ENCODE measurements at places on chromosomes 6 and 20.

GRCh38 chr6:166744223-166745134 is 117.4 kb upstream of the RPS6KA2 start:
- DNase-seq: no peak

GRCh38 chr6:53679446-53679933 is 13.9 kb upstream of the KLHL31 start:
- peak; percentile 39 for DNase-seq

DNA sequence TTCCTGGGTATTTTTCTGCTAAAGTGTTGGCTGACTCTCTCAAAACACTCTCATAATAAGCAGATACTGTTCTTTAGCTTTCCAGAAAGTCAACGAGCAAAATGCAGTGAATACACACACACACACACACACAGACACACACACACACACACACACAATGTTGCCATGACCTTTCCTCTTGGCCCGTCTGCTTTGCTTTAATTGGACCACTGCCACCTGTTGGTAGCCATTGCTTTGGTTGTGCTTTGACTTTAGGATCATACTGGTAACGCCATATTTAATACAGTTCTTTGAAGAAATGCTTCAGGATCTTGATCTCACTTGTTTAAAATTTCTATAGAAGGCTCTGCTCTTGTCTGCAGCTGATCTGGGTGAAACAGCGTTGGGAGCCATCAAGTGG is 4.4 kb downstream of the FIG4 start:
- peak; percentile 7 for DNase-seq

DNA sequence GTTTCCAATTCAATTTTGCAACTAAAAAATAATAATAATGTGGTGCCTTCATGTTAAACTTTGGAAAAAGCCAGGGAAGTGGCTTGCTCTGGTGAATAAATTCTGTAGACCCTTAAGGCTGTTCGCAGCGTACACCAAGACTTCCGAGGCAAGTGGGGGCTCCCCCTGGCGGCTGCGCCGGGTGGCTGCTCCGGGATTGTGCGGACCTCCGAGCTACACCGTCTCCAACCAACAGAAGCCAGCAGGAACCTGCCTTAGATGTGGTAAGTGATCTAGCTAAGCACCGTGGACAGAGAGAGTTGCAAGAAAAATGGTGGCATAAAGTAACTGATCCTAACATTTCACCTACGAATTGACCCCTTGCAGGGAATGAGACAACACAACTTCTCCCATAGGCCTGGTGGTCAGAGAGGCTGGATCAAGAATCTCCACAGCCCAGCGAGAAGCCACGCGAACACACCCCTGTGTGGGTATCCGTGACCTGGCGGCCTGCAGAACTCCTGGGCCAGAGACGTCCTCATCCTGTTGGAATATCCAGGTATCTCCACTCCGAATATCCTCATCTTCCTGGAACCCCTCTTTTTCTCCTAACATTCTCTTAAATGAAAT is 69.6 kb downstream of the TBXT start:
- DNase-seq: peak; percentile 39

GRCh38 chr6:127886603-127887002 is 14.3 kb downstream of the THEMIS start:
- no peak for DNase-seq

- no peak for DNase-seq
Measured at GRCh38 chr6:20153194-20153593, 59.1 kb downstream of the MBOAT1 start.

GRCh38 chr20:45857882-45858216 is 435 bp downstream of the ZSWIM3 start:
- DNase-seq: no peak

GRCh38 chr20:32456869-32457478 is 98.8 kb downstream of the ASXL1 start:
- DNase-seq: peak; percentile 57

DNA sequence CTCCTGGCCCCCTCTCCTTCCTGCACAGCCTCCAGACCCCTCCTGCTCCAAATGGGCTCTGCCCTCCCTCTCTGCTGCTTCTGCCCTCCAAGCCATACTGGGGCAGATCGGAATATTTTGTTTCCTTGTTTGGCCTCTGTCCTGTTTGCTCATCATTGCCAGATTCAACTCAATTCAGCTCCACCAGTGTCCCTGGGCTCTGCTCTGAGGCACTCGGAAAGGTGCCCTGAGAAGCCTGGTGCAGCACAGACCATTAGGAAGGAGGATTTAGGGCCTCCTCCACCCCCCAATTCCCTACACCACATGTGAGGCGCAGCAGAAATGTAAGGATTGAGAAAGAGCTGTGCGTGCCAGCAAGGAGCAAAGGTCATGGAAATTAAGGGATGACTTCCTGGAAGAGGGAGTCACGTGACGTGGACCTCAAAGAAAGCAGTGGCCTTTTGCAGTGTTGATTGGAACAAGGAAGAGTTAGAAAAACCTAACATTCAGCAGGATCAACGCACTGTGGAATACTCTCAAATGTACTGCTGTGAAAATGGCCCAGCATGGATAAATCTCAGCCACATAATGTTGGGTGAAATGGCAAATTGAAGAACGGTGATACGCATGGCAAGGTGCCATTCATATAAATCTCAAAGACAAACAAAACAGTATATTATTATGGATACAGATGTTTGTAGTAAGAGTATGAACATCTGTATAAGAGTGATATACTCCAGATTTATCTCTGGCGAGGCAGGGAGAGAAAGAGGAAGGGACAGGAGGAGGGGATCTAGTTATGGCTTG is 229.5 kb upstream of the RNF24 start:
- no peak for DNase-seq

GRCh38 chr20:62751551-62752150 is 43.0 kb downstream of the NTSR1 start:
- DNase-seq: no peak

GRCh38 chr20:33310327-33310899 is 27.4 kb downstream of the BPIFB1 start:
- no peak for DNase-seq

- no peak for DNase-seq
Measured at GRCh38 chr6:116387374-116387773, 16.6 kb downstream of the DSE start.

DNA sequence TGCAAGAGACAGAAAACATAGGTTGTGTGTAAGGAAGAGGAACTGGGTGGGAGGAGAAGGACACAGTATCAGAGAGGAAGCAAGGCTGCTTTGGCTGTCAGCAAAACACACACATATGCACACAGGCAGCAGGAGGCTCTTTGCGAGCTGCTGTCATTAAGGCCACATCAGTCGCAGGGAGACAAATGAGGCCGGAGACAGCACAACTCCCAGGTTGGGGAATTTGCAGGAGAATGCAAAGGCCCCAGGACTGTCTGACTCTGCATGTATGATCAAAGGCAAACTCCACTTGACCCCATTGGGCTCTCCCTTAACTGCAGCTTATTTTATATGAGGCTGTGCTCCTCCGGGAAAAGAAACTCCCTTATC is 35.3 kb downstream of the METTL24 start:
- no peak for DNase-seq

GRCh38 chr6:36753671-36754405 is 56.2 kb downstream of the RAB44 start:
- no peak for DNase-seq

DNA sequence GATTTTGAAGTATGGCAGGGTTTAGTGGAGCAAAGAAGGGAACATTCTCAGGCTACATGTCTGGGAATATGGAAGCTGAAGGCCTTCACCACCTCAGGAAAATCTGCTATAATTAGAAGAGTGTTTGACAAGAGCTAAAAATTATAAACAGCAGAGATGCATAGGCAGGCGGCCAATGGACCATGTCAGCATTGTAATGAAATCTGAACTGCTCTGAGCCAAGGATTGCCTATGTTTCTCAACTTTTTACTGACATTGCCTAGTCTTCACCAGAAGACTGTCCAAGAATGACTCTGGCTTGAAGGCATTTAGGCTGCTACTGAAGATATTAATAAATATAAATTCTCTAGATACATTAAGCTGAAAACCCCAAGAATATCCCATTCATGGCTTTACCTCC is 84.1 kb downstream of the C6orf52 start:
- no peak for DNase-seq

DNA sequence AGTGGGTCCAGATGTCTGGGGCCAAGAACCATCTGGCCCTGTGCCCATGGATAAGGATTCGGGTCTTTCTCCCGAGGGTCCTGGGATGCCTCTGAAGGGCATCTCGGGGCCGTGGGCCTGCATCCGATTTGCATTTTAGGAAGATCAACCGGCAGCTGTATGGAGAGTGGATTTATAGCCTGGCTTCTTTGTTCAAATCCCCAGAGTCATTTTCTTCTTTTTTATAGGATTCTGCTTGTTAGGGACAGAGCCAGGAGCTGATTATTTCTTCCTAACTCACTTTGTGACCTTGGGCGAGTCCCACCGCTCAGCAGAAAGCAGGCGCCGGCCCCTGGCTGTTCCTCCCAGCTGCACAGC is 52.9 kb upstream of the APCDD1L start:
- no peak for DNase-seq

DNA sequence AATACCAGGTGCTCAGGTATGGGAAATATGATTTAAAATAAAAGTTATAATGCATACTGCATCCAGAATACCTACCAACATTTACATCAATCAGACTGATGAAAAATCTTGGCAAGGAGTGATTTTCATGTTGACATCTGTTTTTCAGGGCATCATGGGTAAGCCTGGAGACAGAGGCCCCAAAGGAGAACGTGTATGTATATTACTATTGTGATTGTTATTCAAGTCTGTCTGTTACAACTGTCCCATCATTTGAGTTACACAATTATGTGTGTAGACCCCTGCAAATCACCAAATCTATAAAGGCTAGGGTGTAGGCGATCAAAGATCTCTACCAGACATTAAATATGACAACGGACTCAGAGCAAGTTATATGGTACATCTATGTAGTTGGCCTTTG is 118.2 kb downstream of the COL9A1 start:
- DNase-seq: no peak

GRCh38 chr6:136923116-136923953 is 1.2 kb downstream of the SLC35D3 start:
- peak; percentile 22 for DNase-seq

DNA sequence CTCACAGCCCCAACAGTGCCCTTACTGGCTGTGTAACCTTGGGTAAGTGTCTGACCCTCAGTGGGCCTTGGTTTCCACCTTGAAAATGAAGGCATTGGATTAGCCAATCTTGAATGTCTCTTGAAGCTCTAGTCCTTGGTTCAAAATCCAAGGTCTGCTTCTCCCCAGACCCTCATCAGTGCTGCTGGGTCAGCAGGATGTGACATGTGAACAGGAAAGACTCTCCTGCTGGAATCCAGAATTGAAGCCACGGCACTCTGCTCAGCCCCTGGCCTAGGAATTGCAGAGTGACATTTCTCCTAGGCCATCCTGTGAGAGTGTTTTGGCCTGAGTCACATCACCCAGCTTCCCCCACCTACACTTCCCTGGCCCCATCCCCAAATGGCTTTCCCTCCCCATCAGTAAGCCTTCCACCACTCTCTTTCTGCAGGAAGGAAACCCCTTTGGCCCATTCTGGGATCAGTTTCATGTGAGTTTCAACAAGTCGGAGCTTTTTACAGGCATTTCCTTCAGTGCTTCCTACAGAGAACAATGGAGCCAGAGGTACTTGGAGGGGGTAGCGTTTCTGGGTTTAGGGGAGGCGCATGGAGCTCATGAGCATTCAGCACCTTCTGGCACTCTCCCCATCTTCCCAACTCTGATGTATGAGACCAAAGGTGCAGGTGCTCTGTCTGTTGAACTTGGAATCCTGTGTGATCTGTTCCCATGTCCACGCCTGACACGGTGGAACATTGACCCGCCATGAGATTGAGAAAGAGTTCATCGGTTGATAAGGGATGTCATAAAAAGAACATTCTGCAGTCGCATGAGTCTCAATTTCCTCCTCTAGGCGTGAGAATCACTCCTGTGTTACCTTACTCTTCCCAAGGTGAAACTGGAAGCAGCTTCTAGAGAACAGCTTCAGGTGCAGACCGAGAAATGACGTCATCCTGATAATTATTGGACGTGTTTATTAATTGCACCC is 8.8 kb downstream of the POFUT1 start:
- DNase-seq: no peak

- no peak for DNase-seq
Measured at GRCh38 chr20:15656124-15656523, 917.1 kb downstream of the KIF16B start.
